HCT116 (cell line): ENCODE measurements at places on chromosomes 2 and 18.

- DNase-seq = no peak
These were observed 84.2 kb downstream of the PLB1 start for GRCh38 chr2:28580078-28580477.

- DNase-seq = no peak
These were observed 33.2 kb downstream of the LAMA1 start for GRCh38 chr18:7084080-7085065.

DNA sequence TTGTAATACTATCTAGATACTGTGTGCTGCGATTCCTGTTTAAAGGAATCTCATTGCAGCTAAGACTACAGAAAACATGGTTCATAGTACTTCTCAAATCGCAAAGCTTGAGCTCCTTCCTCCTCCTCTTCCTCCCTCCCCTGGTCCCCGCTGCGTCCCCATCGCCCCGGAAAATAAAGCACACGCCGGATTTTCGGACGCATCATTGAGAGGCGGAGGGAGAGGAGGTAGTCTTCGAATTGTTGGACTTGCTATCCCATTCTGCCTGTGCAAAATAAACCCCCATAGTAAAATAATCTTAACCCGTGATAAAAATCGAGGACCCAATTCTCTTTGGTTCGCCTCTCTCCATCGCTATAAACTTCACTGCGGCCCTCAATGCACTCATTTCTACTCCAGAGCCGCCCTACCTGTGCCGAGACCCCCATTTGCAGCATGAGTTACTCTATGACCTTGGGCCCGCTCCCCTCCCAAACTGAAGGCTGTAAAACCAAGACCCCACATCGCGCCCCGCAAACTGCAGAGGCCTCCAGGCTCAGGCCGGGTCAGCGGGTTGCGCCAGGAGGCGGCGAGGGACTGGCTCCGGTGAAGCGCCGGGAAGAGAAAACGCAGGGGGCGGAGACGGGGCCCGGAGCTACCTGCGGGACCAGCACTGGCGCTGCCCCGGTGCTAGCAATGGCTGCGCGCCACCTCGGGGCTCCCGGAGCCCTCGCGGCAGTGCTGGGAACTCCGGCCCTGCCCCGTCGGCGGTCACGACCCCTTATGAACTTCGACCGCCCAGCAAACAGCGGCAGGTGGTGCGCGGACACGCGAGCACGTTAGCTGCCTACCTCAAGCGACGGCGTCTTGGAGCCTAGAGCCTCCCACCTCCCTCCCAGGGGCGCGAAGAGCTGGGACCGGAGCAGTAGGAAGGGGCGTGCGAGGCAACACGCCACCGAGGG is 649 bp downstream of the ESCO1 start:
- no peak for DNase-seq

- no peak for DNase-seq
These were observed 37.4 kb upstream of the ANKRD62 start for GRCh38 chr18:12056034-12056883.

GRCh38 chr2:183866666-183867065 is 731.7 kb upstream of the ZNF804A start:
- DNase-seq = no peak

DNA sequence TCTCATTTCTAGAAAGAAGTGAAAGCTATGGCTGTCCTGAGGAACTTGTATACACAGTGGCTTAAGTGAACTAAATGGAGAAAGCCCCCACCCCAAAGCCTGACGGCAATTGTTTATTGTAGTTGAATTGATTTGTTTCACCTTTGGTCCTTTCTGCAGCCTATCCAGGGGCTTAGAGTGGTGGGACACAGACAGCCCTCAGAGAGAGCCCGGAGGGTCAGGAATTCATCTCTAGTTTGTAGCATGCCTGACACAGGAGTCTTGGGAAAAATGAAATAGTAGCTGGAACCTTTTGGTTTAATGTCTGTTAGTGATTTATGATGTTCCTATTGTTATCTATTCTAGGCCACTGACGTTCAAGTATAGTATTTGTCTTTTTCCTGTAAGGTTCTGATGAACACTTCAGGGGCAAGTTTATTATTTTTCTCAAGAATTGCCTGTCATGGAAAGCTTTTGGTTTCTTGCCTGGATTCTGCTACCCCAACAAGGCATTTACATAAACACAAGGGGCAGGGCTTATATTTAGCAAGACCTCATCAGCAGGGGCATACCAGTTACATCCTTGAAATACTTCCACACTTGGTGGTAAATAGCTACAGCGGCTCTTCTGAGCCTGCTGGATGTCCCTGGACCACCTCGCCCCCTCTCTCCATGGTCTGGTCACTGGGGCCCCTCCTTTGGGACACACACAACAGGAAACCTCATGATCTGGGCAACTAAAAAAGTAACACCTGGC is 44.4 kb downstream of the KCNE4 start:
- DNase-seq = no peak

DNA sequence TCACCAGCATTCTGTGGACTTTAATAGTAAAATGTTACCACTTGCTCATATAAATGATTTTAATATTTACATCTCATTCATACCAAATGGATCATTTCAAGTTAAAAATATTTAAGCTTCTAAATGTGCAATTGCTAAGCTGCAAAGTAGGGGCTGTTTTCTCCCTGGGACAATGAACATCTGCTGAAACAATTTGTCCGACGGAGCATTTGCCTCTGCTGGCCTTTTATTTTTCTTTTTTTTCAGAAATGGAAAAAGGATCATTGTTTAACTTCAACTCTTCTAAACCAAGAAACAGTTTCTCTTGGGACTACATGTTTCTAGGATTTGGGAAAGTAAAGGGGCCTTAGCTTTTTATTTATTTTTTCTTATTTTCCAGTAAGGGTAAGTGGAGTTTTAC is 43.8 kb upstream of the ITPRID2 start:
- DNase-seq = no peak

GRCh38 chr2:128357506-128358370 is 39.1 kb upstream of the HS6ST1 start:
- no peak for DNase-seq

- no peak for DNase-seq
These were observed 13.9 kb downstream of the AFTPH start for GRCh38 chr2:64537991-64538390.

GRCh38 chr2:56299171-56299691 is 115.4 kb downstream of the CCDC85A start:
- DNase-seq = no peak

DNA sequence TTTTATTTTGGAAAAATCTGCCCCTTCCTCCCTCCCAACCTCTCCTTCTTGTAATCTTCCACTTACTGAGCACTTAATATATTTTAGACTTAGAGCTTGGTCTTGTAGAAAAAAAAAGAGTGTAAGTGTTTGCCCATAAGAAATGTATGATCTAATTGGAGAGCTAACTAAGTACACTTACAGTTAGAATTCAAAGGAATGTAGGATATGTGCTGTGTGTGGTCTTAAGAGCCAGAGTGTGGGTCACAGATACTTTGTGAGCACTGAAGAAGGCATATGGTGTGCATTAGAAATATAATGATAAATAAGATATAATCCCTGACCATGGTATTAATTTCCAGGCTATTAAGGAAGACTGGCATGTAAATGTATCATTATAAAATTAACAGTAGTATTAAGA is 91.8 kb upstream of the ZNF521 start:
- DNase-seq = no peak

GRCh38 chr18:2907550-2908135 is 60.8 kb downstream of the EMILIN2 start:
- no peak for DNase-seq

GRCh38 chr2:182586426-182586825 is 129.6 kb upstream of the DNAJC10 start:
- no peak for DNase-seq

GRCh38 chr2:161004379-161004778 is 155.8 kb upstream of the TANK start:
- DNase-seq = peak; percentile 4

GRCh38 chr2:68594674-68595492 is 48.5 kb upstream of the PROKR1 start:
- peak; percentile 31 for DNase-seq

DNA sequence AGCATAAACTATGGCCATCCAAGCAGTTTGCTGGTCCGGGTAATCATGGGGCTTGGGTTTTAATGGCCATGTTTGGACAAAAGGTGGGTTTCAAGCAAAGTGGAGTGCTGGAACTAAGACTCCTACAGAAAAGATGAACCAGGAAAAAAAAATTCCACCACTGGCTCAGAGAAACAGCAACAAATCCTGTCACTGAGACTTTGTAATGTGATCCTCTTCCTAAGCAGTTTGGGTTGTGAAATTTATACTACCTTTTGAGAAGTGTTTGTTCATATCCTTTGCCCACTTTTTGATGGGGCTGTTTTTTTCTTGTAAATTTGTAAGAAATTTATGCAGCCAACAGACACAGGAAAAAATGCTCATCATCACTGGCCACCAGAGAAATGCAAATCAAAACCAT is 40.2 kb downstream of the MRPL33 start:
- DNase-seq = no peak

- DNase-seq = no peak
These were observed 4.3 kb downstream of the AAMP start for GRCh38 chr2:218265626-218266025.

- no peak for DNase-seq
These were observed 336.5 kb upstream of the TFPI start for GRCh38 chr2:187890690-187891089.

GRCh38 chr2:68438455-68439303 is 28.4 kb downstream of the FBXO48 start:
- DNase-seq = no peak

- no peak for DNase-seq
These were observed 45.7 kb downstream of the RAB31 start for GRCh38 chr18:9753846-9754245.

GRCh38 chr2:65662654-65663432 is 230.4 kb upstream of the SPRED2 start:
- no peak for DNase-seq

GRCh38 chr2:177731384-177731783 is 338.8 kb downstream of the AGPS start:
- no peak for DNase-seq

DNA sequence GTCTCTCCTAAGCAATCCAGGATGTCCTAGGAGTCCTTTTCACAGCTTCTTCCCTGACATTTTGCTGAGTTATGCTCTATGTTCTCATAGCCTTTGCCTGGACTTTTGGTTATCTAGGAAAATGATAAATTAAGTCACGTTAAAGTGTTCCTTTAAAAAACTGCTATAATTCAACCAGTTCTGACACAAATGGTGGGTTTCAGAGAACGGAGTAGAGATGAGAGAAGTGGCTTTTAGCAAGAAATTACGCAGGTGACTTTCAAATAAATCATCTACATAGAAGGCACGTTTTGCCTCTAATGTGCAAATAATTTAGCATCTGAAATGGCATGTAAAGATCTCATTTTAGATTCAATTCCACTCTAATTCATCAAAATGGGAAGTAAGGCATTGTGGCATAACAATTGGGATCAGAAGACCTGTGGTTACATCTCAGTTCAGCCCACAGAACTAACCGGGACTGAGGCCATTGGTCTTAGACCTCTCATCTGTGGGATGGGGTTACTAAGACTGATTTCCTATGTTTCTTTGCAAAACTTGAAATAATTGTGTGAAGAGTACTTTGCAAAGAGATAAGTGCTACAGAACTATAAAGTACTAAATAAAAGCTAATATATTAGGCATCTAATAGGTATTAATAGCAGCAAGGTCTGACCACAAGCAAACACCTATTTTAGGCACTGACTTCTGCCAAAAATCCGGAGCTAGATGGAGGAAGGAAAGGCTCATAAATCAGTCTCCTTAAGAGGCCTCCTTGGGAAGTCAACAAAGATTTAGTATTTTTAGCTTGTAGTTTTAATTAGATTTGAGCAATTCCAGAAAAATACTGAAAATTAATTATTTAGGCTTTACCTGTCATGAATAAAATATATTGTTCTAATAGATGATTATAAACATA is 211.4 kb downstream of the PIEZO2 start:
- DNase-seq = no peak

DNA sequence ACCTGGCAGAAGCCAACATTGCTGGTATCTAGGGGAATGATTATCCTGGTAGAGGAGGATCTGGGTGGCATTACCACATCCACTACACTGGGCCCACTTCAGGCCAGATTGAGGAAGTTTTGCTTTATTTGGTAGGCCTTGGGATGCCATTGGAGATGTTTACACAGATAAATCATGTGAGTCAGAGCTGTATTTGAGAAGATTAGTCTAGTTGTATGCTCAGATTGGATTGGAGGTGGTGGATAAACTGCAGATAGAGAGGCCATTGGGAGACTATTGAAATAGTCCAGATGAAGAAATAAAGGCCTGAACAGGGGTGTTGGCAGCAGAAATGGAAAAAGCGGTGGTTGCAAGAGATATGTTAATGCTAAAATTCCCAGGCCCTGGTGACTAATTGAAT is 81.5 kb downstream of the EFEMP1 start:
- DNase-seq = no peak

DNA sequence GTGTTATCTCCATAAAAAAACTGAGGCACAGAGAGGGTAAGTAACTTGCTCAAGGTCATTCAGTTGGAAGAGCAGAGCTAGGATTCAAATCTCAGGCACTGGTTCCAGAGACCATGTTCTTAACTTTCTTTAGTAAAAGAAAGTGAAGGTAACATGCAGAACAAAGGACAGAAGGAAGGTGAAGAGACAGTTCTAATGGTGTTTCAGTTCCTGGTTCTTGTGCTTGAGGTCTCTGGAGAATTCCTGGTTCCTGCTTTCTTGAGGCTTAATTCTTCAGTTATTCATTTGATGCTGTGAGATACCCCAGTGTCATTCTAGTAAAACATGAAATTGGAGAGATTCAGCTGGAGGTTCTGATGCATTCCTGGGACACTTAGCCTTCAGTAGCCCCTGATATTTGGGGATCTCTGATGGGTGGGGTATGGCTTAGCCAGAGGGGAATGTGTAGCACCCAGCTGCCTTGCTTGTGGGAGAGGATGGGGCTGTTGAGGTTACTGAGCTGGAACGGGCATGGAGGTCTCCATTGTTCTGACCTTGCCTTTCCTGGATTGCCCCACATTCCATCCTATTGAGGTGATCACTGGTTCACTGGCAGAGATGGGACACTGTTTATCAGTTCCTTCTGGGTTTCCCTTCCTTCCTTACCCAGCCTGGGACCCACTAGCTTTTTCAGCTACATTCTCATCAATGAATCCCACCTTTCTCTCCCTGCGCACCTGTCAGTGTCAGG is 46.8 kb downstream of the SEMA4F start:
- DNase-seq = no peak

DNA sequence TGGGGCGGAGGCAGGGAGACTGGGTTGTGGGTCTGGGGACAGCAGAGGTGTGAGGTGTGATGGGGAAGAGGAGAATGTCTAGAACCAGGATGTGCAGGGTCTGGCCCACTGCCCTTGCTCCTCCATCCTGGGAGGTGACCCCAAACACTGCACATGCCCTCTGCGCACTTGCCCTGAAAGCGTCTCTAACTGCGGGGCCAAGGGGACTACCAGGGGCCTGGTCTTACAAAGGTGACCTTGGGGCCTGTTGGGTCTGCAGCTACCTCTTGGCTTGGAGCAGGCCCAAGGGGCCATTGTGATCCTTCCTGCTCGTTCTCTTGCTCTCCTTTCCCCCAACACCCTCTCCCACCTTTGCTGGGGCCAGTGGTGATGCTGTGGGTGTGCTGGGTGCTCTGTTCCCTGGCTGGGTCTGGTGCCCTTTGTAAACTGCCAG is 48.0 kb upstream of the FAHD2A start:
- no peak for DNase-seq
